ENCODE measurements at places on chromosomes 4 and X.

DNA sequence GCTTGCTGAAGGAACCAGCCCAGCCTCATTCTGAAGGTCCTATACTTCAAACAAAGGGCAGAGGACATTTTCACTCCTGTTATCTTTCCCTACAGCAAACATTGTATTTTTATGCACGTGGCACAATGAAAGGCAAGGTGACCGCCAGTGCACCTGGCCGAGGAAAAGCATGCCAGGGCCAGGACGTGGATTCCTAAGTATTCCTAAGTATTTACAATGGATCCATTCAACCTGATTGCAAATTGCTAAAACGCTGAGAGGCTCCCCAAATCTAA lies 127.9 kb upstream of the FTHL17 start:
- no peak for DNase-seq

- DNase-seq: no peak
Observed at GRCh38 chr4:48431401-48431800, 51.7 kb upstream of the SLC10A4 start.

- peak; percentile 10 for DNase-seq
Observed at GRCh38 chrX:54043541-54044125, 640 bp downstream of the PHF8 start.

GRCh38 chrX:22575161-22575845 lies 302.6 kb downstream of the CBLL2 start:
- no peak for DNase-seq

GRCh38 chrX:2243913-2244460 lies 256.8 kb downstream of the DHRSX start:
- DNase-seq: no peak

Measured in NCI-H1930 (cell line).